ENCODE measurements at places on chromosomes 3 and 15.
A peak's percentile ranks its signal among the peaks of the same experiment; 100 is the strongest.

DNA sequence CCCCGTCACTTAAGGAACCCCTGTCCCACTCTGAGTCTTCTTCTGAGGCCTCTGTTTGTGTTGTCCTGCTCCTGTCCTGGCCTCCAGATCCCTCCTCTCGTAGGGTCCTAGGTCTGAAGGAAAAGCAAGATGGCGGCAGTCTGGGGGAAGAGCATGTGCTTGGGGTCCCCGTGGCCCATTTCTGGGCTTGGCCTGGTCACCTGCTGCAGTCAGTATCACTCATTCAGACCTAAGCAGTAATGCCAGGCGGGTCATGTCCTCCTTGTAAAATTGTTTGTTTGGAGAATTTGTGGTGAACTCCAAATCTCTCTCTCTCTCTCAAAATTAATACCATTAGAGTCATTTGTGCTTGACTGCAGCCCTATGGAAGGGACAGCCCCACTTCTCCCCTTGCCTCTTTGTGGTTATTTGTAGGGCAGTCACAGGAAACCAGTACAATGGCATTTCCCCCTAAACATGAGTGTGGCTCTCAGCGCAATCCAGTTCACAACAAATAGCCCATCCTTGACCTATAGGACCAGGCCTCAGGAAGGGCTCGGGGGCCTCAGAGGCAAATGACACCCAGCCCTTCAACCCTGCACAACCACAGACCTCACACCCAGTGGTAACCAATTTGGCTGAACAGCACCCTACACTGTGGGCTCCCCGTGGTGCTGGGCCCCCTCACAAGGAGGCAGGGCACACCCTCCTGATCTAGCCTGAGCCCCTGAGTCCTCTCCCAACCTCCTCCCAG is 173.5 kb downstream of the OR4M2 start:
- DNase-seq: no peak

DNA sequence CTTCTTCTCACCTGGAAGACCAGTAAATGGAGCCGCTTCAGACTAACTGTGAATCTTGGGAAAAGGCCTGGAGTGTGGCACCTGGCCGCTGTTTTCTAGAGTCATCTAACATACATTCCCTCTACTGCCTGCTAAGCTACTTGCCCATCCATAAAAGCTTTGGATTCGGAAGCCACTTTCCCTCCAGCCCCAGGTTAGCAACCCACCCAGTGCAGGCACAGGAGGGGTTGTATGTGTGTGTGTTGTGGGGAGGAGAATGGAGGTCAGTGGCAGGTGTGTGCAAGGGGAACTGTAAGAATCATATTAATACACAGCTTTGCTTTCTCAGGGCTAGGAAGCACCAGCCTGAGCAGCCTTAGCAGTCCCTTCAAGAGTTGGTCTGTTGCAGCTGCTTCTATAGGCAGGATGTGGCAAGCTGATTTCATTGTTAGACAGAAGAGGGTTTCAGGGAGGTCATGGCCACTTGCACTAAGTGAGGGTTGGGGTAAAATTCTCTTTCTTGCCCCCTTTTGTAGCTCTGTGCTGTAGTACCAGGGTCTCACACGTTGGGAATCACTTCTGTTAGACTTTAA is 8.9 kb downstream of the NSUN3 start:
- DNase-seq: no peak

DNA sequence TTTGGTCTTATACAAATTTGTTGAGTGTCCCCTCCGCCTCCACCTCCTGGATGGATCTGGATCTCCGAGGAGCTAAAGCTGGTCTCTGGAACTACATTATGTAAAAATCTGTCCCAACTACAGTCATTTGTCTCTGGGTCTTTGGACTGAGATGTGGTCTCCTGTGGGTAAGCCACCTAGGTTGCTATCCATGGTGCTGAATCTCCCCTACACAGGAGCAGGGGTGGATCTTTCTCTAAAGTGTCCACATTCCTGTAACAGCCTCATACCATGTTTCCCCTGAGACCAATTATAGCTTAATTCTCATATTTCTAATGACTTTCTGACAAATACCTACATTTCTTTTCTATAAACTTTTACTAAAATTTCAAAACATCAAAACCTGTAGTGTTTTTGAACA is 625.8 kb downstream of the TAFA4 start:
- DNase-seq: no peak

DNA sequence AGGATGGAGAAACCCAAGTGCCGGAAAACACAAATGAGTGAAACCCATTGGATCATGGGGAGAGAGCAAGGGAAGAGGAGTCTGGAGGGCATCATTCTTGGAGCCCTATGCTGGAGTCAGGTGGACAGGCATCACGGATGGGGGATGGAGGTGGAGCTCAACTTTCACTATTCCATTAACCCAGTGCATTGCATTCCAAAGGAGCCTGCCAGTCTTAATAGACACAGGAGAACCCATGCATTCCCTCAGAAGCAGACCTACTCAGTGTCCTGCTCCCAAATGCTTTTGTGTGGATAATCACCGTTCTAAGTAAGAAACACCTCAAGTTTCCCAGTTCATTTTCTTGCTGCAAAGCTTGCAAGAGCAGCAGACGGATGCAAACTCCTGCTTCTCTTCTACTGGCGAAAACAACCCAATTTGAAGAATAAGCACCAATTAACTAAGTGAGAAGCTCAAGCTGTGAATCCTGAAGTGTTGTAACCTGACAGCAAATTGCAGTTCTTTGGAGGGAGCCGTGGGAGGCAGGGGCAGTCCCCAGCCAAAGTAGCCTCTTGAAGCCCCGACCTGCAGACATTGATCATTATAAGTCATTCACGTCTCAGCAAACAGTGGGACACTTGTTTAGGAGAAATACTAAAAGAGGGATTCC is 25.3 kb downstream of the SEMA5B start:
- DNase-seq: no peak

DNA sequence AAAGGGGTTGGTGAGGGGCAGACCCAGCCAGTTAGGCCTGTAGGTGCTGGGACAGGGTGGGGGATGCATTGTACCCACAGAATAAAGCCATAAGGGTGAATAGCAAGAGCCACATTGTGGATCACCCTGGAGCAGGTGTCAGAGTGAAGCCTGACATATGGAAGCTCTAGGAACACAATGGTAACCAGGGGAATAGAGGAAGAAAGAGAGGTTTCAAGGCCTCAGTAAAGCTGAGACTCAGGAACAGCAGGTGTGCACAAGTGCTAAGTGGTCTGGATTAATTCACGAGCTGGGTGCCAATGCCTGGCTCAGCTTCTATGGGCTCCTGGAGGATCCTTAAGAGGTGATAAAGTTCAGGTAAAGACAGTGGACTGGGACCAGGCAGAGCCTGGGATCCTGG is 323.7 kb upstream of the CTNNB1 start:
- no peak for DNase-seq

- no peak for DNase-seq
Observed at GRCh38 chr3:181076558-181076957, 87.0 kb upstream of the DNAJC19 start.

DNA sequence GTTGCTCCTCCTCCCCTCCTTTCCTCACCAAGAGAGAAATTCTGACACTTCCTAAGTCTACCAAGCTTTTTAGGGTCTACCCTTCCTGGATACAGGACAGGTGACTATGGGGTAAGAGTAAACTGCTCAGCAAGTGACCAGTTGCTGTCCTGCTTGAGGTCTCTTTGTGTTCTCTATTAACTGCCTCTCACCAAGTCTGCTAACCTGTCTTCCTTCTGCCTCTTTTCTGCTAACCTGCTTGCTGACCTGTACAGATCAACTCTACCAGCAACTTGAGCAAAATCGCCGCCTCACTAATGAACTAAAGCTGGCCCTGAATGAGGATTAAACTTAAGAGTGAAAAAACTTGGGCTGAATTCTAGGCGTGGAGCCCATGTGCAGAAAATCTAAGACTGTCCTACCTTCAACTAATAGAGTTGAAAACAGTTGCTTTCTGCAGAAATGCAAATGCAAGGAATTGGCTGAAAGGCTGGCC is 27.1 kb downstream of the TPM1 start:
- DNase-seq: no peak

- DNase-seq: no peak
Observed at GRCh38 chr3:108117241-108117775, 26.5 kb upstream of the CD47 start.

DNA sequence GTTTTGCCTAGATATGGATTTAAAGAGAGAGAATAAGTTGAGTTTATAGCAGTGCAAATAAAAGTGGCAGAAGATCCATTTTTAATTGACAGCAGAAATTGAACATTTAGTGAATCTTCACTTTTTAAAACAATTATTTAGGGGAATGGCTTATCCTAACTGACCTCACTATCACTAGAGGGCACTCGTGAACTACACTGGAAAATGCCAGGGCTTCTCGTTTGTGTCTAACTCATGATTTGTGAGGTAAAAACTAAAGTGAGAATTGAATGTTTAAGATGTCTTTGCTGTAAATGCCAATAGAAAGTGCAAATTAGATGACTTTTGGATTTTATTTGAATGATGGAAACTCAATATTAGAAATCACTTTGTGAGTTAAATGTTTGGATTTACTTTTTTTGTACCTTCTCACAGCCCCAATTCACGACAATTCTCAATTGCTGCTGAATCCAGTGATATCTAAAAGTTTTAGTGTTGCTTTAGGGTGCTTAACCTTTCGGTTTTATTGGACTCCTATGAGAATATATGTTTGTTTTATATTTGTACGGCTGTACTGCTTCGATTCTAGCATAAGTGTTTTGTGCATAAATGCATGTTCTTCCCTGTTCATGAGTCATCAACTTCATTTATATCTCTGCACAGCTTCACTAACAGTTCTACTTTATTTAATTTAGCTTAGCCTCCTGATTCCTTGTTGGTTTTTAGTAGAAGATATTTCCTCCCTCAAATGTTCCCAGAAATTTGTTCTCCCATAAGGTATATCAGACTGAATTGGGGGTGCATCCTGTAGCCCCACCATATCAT is 462.1 kb downstream of the MFSD1 start:
- DNase-seq: peak; percentile 31

DNA sequence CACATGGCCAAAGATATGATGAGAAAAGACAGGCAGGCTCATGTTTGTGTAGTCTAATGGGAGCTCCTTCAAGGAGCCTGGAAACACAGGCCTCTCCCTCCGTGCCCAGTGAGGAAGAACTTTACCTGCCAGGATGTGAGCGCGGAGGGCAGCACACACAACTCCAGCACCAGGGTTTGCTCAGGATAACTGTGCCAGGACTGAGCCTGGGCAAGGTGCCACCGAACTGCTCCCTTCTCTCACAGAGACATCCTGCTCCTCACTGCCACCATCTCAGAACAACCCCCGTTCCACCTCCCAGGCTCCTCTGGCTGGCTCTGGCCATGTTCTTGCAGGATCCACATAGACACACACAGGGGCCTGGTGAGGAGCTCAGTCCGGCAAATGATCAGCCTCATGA is 87.4 kb downstream of the NUP210 start:
- DNase-seq: no peak

GRCh38 chr3:13544293-13544831 is 4.6 kb upstream of the FBLN2 start:
- no peak for DNase-seq

DNA sequence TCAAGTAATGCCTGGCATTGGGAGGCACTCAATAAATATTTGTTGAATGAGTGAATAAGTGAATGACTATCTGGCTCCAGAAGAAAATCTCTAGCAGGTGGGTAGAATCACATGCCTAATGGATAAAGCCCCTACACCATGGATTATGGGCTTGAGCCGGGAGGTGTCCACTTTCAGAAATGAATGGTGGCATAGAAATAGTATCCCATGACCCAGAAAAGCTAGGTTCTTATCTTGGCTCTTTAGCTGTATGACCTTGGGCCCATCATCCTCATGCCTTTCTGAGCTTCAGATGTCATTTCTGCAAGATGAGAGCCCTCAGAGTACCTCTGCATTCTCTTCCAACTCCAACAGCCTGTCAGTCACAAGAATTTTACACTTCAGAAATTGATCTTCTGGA is 37.3 kb upstream of the TNIK start:
- DNase-seq: no peak

- DNase-seq: no peak
Observed at GRCh38 chr15:77782691-77783090, 150.0 kb upstream of the LINGO1 start.

DNA sequence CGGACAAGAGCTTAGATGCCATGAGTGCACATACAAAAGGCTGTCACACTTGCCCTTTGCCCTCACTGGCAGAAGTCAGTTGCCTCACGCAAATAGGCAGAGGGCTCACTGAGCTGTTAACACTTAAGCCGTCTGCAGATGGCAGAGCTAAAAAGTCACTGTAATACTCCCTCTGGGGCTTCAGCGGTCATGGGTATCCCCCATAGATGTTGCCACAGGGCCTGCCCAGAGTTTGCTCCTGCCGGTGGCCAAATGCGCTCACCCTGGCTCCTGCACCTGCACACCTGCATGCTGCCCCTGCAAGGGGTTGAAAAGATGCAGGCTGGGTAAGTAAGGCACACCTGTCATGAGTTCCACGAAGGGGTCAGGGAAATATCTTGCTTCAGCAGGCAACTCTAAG is 741.5 kb downstream of the EDEM1 start:
- no peak for DNase-seq

DNA sequence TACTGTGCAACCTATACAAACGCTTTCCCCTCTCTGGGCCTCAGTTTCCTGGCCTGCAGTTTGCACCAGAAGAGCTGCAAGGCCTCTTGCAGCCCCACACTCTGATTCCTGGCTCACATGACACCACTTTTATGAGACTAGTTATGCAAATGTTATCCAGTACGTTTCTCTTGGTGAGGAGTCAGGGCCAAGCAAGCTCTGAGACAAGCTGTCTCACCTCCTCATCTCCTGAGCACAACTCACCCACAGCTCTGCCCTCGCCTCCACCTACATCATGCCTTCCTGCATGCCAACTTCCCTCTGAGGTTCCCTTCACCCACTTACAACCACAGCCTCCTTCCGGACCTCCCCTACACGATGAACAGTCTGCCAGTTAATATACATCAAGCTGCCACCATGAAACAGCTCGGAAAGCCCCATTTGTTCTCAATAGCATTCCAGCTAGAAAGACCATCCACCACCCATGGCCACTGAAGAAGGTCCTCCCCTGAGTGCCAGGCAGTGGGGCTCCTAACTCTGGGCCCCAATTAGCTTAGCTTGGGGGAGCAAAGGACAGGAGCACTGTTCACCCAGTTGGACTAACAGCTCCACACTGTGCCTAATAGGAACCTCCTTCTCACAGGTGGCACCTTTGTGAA is 25.0 kb downstream of the CRYGS start:
- DNase-seq: no peak

DNA sequence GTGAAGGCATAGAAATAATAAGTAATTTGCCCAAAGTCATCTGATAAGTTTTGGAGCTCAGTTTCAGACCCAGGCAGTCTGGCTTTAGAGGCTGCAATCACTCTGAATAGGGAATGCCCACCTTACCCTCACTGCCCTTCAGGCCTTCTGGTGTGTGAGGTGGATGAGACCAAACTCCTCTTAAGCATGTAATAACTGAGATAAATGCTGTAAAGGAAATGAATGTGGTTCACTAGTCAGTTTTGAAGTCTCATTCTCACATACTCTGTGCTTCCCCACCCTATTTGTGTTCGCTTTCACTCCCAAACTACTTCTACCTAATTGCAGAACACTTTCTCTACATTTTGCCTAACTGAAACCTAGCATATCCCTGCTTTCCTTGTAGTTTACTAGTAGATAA is 144.1 kb downstream of the FILIP1L start:
- no peak for DNase-seq

GRCh38 chr3:161793194-161793930 is 296.8 kb downstream of the OTOL1 start:
- DNase-seq: no peak

GRCh38 chr15:70098153-70098460 is 390 bp upstream of the TLE3 start:
- DNase-seq: peak; percentile 28

Data from NCI-H345 (cell line).